ENCODE measurements at places on chromosomes 11 and 22.
A peak's percentile ranks its signal among the peaks of the same experiment; 100 is the strongest.

GRCh38 chr11:13629779-13630178 is 38.7 kb upstream of the FAR1 start:
- DNase-seq, result no peak

DNA sequence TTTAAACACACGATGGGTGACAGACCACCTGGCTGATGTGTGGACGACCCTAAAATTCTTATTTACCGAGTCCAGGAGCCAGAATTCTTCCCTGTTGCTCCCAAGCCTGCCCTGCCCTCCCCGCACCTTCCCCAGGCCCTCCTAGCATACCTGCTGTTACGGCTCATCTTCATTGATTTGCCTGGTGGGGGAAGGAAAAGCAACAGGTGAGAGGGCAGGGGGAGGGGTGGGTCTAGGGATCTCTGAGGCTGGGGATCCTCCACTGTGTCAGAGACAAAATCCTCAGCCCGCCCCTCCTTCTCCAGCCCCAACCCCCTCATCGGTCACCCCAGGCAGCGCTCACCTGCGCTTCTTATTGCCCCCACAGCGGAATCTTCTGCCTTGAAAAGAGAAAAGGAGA is 4.0 kb downstream of the FXYD2 start:
- no peak for DNase-seq

- no peak for DNase-seq
Measured at GRCh38 chr11:126838779-126839178, 161.8 kb downstream of the KIRREL3 start.

DNA sequence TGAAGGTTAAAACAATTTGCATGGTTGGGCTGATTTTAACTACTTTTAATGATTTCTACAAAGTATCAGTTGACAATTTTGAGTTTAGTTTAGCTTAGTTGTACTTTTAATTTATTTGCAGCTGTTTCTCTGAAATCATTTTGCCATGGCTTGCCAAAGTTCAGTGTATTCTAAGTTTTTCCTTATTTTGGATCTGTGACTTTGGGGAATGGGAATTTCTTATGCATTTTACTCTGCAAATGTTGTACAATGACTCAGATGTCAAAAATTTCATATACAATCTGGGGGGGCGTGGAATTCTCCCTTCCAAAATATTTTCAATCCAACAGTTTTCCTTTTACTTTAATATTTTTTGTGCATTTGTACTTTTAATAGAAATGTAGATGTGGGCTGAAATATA is 8.9 kb upstream of the DCHS1 start:
- no peak for DNase-seq

DNA sequence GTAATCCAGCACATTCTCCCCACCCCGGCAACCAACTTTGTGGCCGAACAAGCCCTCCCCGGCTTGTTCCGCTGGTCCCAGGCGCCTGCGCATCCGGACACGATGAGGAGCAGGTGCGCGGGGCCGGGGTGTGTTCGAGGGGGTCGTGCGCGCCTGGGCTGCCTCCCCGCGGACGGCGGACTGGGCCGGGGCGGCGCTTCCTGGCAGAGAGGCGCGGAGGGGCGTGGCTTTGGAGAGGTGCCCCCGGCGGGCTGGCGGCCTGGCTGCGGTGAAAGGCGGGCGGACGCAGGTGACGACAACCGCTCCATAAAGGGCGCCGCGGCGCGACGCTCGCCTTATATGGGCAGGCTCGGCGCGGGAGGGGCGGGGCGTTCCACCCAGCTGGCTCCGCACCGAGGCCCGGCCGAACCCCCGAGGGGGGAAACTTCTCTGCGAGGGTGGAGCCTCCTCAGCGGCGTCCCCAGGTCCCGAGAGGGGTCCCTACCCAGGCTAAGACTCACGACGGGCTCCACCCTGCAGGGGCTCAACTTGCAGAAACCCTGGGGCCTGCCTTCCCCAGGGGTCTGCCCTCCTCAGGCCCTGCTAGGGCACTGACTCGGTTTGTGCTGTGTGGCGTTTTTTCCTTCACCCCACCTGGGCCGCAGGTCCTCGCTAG is 26.4 kb downstream of the TXN2 start:
- DNase-seq, result no peak

DNA sequence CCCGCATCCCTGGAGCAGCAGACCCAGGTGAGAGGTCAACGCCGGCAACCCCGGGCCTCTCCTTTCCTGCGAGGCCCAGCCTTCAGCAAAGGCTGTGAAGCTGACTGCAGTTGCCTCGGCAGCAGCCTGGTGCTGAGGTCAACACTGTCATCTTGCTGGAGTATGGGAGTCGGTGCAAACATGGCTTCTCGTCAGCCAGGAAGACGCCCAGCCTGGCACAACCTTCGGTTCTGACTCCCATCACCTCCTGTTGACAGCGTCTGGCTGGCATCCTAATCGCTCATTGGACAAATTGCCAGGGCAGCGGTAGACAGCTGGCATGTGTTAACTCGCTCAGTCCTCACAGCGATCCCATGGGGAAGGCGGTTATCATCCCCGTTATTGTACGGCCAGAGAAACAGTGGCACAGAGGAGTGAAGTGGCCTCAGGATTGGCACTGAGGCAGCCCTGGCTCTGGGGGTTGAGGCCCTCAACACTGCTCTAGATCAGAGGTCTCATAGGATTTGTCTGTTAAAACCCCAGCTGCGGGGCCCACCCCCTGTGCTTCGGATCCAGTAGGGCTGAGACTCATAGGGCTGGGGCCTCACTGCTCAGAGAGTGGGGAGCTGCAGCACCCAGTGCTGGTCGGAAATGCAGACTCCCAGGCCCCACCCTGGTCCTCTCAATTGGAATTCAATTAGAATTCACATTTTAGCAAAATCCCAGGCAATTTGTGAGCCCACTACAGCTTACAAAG is 39.3 kb upstream of the TP53I11 start:
- DNase-seq, result no peak

DNA sequence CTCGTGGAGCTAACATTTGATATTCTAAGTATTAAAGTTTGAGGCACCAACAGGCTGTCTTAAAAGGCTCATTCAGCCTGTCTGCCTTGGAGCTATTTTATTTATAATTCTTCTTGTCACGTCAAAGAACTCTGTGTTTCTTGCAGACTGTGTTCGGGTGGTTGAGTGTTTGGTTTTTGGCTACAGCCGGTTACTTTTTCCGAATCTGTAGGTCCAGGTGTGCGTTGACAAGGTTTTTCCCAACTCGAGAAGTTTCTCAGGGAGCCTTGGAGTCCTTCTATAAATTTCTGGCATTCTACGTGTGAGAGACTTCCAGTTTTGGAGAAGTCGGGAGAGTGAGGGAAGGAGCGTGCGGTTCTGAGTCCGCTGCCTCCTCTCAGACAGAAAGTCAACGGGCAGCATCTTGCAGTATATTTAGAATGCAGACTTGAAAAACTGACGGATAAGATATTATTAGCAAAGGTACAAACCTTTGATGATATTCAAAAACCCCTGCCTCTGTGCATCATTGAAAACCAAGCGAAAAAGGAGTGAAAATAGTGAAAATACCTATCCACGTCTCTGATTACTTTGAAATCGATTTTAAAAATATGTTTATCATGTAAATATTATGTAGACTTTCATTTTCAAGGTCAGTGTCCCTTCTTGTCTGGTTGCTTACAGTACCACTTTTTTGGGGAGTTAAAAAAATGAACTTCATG is 85.2 kb upstream of the PPARA start:
- no peak for DNase-seq

DNA sequence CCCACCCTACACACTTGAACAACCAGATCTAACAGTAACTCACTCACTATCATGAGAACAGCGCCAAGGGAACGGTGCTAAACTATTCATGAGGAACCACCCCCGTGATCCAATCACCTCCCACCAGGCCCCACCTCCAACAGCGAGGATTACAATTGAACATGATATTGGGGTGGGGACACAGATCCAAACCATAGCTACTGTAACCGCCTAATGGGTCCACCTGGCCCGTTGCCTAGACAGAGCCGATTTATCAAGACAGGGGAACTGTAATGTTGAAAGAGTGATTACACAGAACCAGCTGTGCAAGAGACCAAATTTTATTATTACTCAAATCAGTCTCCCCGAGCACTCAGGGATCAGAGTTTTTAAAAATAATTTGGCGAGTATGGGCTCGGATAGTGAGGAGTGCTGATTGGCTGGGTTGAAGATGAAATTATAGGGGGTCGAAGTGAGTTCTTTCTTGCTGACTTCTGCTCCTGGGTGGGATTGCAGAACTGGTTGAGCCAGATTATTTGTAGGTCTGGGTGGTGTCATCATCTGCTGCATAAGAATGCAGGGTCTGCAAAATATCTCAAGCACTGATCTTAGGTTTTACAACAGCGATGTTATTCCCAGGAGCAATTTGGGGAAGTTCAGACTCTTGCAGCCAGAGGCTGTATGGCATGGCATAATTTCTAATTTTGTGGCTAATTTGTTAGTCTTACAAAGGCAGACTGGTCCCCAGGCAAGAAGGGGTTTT is 17.9 kb upstream of the ZC3H12C start:
- no peak for DNase-seq

DNA sequence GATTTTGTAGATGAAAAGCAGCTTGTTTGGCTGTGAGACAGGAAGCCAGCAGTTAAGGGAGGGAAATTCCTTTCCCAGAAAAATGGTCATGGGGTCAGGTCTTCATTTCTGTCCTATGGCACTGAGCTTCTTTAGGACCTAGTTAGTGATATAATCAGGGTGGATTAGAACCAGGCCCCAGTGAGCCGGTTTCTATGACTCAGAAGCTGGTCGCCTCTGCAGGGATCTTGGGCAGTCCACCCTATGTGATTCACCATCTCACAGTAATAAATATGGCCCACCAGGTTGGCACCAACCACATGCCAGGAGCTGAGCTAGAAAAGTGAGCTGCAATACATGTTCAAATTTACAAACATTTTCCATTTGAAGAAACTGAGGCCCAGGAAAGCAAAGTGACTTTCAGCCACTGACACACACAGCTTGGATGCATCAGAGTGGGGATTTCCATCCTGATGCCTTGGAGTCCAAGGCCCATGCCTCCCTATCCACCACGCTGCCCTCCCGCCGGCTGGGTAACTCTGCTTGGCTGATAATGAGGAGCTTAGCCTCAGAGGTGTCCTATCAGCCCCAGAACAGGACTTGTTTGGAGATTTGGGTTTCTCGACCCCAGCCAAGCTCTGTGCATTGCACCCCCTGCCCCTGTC is 42.0 kb downstream of the CD82 start:
- peak; percentile 44 for DNase-seq

DNA sequence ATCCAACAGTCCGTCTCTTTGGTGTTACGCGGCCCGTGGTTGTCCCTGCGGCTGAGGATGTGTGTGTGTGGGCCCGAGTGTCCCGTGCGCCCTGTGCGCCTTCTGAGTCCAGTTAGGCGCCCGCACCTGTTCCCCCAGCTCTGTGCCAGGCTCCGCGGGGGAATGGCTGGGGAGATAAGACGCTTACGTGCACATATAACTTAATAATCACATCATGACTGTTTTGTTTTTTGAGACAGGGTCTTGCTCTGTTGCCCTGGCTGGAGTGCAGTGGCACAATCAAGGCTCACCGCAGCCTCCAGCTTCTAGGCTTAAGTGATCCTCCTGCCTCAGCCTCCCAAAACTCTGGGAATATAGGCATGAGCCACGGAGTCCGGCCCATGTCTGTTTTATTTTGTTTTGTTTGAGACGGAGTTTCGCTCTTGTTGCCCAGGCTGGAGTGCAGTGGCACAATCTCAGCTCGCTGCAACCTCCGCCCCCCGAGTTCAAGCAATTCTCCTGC is 817 bp downstream of the ARL2 start:
- no peak for DNase-seq

DNA sequence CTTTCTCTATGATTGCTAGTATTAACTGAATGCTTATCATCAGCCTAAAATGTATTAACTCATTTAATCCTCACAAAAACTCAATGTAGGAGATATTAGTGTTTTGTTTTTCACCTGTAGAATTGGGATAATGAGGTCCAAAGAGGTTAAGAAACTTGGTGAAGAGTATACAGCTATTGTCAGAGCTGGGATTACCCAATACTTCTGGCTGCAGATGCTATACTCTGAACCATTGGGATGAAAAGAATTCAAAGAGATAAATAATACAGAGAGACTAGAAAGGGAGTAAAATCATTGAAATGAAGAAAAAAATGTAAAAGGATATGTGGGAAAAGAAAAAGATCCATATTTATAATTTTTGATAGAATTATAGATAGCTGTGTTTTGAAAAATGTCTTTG is 137.1 kb downstream of the TRPC6 start:
- DNase-seq, result no peak

GRCh38 chr11:2655016-2655719 is 44.6 kb downstream of the KCNQ1OT1 start:
- no peak for DNase-seq

DNA sequence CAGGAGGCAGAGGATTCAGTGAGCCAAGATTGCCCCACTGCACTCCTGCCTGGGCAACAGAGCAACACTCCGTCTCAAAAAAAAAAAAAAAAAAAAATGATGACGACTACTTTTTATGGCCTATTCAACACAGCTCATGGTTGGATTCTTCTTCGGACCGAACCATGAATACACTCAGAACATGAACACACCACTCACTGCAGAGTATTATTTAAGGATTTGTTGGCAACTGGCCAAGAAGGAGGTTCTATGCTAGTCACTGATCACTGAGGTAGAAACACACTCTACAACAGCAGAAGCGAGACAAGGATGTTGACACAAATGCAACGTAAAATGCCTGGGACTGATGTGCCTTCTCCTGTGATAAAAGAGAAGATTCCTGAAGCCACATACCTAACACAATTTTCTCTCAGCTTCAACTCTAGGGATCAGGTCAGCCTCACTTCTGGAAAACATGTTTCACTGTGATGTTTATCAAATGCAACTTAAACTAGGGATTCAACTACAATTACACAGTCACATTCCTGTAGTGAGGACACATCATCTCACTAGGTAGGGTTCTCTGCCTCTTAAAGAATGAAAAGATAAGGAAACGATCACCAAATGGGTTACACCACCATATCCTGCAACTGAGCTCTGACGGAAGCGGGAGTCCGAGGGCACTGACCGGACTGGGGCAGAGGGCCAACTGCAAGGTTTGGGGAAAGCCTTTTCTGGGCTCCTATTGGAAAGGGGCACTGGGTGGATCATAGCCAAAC is 82.5 kb downstream of the SGSM3 start:
- no peak for DNase-seq

GRCh38 chr22:44483878-44484277 is 14.2 kb downstream of the RTL6 start:
- no peak for DNase-seq

DNA sequence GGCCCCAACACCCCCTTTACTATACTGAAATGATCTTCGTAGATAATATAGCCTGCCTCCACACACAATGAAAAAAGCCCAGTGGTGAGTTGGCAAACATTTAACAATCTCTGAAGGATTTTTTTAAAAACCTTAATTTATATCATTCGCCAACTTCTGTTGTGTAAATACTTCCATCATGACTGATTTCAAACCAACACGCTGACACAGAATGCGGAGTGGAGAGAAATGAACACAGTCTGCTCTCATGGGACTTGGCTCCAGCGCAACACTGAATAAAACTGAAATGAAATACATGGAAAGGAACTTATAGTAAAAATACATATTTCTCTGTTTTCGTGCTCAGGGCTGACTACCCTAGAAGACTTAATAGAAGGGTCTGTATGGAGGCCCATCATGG is 61.3 kb upstream of the WNT11 start:
- DNase-seq, result peak; percentile 47
